Endodermal cell (in vitro differentiated cells): ENCODE measurements at places on chromosomes 7 and 10. TPM values are rescaled to one million over a fixed set of nuclear protein-coding genes. Genes with fewer than 3 reads are reported as not detected.

DNA sequence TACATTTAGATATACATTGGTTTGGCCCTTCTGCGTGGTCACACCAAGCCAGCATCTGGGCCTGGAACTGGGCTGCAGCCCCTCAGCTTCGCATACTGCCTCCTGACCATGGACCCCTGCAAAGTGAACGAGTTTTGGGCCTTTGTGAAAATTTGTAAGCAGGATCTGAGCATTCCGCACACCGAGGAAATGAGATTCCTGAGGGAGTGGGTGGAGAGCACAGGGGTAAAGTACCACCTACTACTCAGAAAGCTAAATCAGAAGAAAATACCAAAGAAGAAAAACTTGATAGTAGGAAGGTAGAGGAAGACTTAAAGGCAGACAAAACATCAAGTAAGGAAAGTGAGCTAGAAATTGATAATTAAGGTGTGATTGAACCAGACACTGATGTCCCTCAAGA lies 22.5 kb upstream of the NT5C2 start:
- no peak for DNase-seq
- no peaks in the 10 kb centered on the region for H3K4me1 ChIP-seq

DNA sequence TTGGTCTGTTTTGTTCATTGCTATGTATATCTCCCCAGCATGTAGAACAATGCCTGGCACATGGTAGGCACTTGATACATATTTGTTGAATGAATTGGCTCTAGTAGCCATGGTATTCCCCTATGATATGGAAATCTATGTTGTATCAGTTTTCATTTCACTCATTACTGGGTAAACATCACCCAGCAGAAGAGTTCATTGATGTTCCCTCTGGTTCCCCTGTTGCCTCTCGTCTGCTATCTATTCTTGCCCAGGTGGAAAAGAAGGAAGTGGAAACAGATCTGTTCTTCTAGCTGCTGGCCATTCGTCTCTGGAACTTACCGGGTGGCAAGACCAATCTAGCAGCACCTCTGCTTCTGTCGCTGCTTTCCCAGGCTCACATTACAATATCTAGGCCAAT lies 71.5 kb downstream of the LRRC4 start:
- no peak overlapping the region for H3K27ac ChIP-seq
- no peaks in the 10 kb centered on the region for H3K4me1 ChIP-seq
- H3K4me3 ChIP-seq: no peak overlapping the region
- DNase-seq: no peak

DNA sequence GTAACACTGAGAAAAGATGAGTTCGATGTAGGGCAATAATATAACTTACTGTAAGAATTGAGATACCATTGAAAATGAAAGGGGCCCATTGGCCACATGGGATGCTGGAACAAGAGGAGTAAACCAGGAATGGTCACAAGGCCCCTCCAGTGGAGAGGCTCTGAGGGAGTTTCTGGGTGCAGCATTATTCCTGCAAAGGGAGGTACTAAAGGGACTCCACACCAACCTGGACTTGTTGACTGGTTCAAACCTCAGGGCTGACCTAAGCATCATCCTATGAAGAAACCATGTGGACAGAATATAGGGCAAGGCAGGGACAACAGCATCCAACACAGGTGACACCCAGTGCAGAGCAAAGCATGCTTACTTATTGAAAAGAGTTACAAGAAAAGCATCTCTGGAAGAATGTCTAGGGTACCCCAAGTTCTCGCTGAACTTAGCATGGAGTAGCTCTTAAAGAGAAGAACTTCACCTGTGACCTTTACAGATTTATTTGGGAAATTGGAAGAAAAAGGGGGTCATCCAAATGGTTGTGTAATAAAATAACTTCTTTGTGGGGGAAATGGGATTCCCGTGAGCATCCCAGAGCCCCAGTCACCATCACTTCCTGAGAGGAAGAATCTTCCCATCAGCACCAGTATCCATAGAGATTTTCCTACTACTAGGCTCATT lies 34.7 kb downstream of the PRSS2 start:
- no peak overlapping the region for H3K27ac ChIP-seq
- H3K27me3 ChIP-seq: peaks cover 11% of the 10 kb centered on the region
- peaks cover 6% of the 10 kb centered on the region for H3K4me1 ChIP-seq
- H3K4me3 ChIP-seq: no peak overlapping the region
- DNase-seq: no peak

DNA sequence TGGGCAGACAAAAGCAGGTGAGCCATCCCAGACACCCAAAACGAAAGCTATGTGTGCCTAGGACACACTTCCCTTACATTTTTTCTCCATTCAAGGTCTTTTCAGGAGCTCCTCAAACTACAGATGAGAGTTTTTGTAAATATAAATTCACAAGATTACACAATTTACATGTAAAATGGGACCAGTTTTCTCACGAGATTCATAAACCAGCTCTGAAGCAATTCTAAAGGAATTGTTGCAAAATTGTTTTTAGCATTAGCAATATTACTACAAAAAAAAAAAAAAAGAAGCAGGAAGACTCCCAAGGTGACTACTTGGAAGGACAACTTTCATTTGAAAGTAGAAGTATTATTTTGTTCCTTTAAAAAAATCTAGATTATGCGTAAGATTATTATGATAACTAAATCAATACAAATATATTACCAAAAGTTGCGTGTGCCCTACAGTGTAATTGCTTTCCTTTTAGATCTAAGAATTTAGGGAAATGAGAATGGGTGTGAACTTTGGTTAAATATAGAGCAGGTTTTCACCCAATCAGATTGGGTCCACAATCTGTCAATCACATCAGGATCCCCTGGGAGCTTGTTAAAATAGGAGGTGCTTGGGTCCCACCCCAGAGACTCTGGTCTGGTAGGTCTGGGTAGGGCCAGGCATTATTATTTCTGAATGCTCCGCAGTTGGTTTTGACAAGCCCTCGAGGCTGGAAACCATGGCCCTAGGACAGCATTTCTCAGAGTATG lies 72.2 kb downstream of the TBXAS1 start:
- H3K27me3 ChIP-seq: no peaks in the 10 kb centered on the region
- H3K4me1 ChIP-seq: no peaks in the 10 kb centered on the region
- H3K27ac ChIP-seq: no peak overlapping the region
- no peak overlapping the region for H3K4me3 ChIP-seq
- no peaks in the 10 kb centered on the region for H3K36me3 ChIP-seq

GRCh38 chr10:21318540-21319167 lies 206.8 kb downstream of the SKIDA1 start:
- no peaks in the 10 kb centered on the region for H3K36me3 ChIP-seq
- H3K4me3 ChIP-seq: no peak overlapping the region
- DNase-seq: no peak
- no peak overlapping the region for H3K27ac ChIP-seq

DNA sequence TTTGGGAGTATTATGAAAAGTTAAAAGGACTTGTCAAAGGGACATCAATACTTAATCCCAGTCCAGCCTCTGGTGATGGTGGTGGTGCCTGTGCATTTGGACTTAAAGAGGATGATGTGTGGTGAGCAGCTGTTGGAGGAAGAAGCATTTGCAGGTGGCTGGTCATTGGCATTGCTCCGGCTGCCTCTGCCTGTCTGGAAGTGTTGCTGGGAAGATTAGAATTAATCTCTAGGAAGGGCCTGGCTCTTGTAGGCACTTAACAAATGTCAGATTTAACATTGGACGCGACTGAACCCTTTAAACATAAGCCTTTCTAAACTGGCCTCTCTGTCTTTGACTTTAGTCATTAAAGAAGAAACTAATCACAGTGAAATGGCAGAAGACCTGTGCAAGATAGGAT lies 58.8 kb downstream of the FIGNL1 start:
- H3K27ac ChIP-seq: no peak overlapping the region
- no peaks in the 10 kb centered on the region for H3K36me3 ChIP-seq
- no peaks in the 10 kb centered on the region for H3K4me1 ChIP-seq

- H3K4me3 ChIP-seq: no peak overlapping the region
- no peak overlapping the region for H3K27ac ChIP-seq
- H3K36me3 ChIP-seq: no peaks in the 10 kb centered on the region
- H3K4me1 ChIP-seq: no peaks in the 10 kb centered on the region
These were observed 89.4 kb upstream of the TMEM26 start for GRCh38 chr10:61542596-61542995.

DNA sequence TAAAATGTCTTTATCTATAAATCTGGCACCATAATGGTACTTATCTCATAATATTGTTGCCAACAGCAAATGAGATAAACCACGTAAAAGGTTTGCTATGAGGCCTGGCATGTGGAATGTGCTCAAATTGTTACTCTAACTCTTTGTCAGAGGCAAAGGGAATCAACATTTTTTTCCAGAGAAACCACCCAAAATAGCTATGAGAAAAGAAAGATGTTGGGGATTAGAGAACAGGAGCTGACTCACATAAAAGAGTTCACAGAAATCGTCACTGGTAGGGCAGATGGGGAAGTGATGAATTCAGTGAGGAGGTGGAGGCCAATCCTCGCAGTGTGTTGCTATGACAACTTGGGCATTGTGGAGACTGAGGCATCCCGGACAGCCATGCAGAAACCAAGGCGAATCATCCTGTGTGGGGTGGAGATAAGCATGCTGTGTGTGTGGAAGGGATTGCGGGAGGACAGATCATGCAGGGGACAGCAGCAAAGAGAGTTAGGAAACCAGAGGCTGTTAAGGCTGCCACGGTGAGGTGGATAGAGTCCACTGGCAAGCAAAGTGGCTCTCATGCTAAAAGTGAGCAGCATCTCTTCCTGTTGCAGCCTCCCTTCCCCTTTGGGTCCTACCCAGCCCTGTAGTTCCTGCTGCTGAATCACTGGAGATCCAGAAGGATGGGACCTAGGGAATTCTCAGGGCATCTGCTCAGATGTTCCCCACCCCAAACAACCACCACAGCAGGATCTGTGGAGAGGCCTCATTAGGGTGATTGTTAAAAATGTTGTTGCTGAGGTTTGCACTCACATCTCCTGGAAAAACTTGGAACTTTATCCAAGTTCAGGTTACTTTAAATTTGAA lies 103.9 kb downstream of the CUBN start:
- H3K36me3 ChIP-seq: no peaks in the 10 kb centered on the region
- peaks cover 14% of the 10 kb centered on the region for H3K4me1 ChIP-seq
- H3K4me3 ChIP-seq: no peak overlapping the region

GRCh38 chr10:70052462-70053217 lies at the start of gene MACROH2A2:
Gene MACROH2A2, plus strand, starts transcription at chr10:70052846. Its CDS starts 22,813 bp downstream, at chr10:70075659.
- H3K4me3 ChIP-seq: peak within 1 kb of the TSS; percentile 85
- DNase-seq: peak; percentile 94
- peaks cover 6% of the 10 kb centered on the region for H3K36me3 ChIP-seq
- no peaks in the 10 kb centered on the region for H3K27me3 ChIP-seq

- no peaks in the 10 kb centered on the region for H3K4me1 ChIP-seq
- no peak overlapping the region for H3K27ac ChIP-seq
- no peaks in the 10 kb centered on the region for H3K27me3 ChIP-seq
- H3K36me3 ChIP-seq: no peaks in the 10 kb centered on the region
- H3K4me3 ChIP-seq: no peak overlapping the region
These were observed 8.6 kb downstream of the CPA4 start for GRCh38 chr7:130301501-130302020.

GRCh38 chr10:5563991-5564536 lies 39.3 kb downstream of the CALML3 start:
- no peak overlapping the region for H3K4me3 ChIP-seq
- no peaks in the 10 kb centered on the region for H3K36me3 ChIP-seq
- H3K4me1 ChIP-seq: no peaks in the 10 kb centered on the region
- no peaks in the 10 kb centered on the region for H3K27me3 ChIP-seq

- DNase-seq: no peak
- H3K27ac ChIP-seq: no peak overlapping the region
- no peaks in the 10 kb centered on the region for H3K27me3 ChIP-seq
- no peaks in the 10 kb centered on the region for H3K4me1 ChIP-seq
These were observed 143.2 kb downstream of the PRKG1 start for GRCh38 chr10:51217505-51217904.

GRCh38 chr10:102988404-102989314 lies 70.6 kb downstream of the CNNM2 start:
- no peak for DNase-seq
- no peak overlapping the region for H3K4me3 ChIP-seq
- H3K36me3 ChIP-seq: no peaks in the 10 kb centered on the region
- no peak overlapping the region for H3K27ac ChIP-seq

- H3K27ac ChIP-seq: no peak overlapping the region
- no peaks in the 10 kb centered on the region for H3K4me1 ChIP-seq
- no peaks in the 10 kb centered on the region for H3K36me3 ChIP-seq
These were observed 568.3 kb downstream of the TYW1 start for GRCh38 chr7:67564959-67565358.

- H3K4me3 ChIP-seq: peak overlapping the region; percentile 82
- H3K36me3 ChIP-seq: no peaks in the 10 kb centered on the region
- no peaks in the 10 kb centered on the region for H3K4me1 ChIP-seq
- DNase-seq: no peak
- H3K27me3 ChIP-seq: peaks cover 38% of the 10 kb centered on the region
- no peak overlapping the region for H3K27ac ChIP-seq
These were observed 662 bp downstream of the NRCAM start for GRCh38 chr7:108455551-108455997.

DNA sequence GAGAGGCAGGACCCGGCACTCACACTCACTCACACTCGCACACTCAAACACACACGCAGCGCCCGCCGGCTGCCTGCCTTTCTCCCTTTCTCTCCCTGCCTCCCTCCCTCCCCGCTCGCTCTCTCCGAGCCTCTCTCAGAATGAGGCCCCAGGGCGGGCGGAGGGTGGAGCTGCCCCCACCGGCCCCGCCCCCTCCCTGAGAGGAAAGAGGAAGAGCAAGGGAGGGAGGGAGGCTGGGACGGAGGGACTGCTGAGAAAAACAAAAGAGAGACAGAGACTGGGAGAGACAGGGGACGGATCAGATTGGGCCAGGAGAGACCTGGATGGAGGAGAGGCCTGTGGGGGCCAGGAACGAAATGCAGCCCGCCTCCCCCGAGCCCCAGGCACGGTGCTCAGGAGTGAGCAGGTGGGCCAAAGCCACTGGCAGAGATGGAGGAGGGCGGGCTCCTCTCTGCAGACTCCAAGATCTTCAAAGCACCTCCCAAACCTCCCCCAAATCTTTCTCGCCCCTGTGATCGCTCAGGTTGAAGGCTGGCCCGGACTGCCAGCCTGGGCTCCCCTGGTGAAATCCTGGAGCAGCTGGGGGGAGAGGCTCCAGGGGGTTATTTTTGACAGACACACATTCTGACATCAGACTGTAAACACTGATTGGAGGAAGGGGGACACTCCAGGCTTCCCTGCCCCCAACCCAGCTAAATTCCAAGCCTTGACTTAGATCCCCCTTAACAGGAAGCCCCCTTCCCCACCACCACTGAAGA lies 5.1 kb downstream of the LDB1 start:
- peak; percentile 97 for DNase-seq
- peaks cover 12% of the 10 kb centered on the region for H3K4me1 ChIP-seq
- peaks cover 20% of the 10 kb centered on the region for H3K36me3 ChIP-seq
- peak overlapping the region; percentile 90 for H3K27ac ChIP-seq
- H3K4me3 ChIP-seq: peak overlapping the region; percentile 73
- H3K27me3 ChIP-seq: no peaks in the 10 kb centered on the region

DNA sequence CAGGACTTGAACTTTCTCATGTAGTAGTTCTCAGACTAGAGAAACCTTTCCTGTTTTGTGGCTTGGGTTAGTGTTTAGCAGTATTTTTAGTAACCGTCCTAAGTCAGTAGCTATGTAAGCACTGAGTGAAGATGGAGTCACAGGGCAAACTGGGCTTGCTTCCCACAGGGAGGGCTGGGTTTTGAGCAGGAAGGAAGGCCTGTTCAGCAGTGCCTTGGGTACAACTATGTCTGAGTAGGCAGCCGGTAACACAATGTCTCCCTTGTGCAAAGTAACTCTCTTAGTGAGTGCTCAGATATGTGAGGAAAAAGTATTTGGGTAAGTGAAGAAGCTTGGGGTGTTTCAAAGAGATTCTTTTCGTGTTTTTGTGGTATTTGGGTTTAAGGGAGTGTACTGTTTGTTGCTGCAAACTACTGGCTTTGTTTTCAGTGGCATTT lies 96.4 kb downstream of the CCSER2 start:
- no peaks in the 10 kb centered on the region for H3K4me1 ChIP-seq
- no peaks in the 10 kb centered on the region for H3K27me3 ChIP-seq
- DNase-seq: peak; percentile 48
- H3K4me3 ChIP-seq: no peak overlapping the region
- peaks cover 43% of the 10 kb centered on the region for H3K36me3 ChIP-seq
- peak overlapping the region; percentile 10 for H3K27ac ChIP-seq

The EPHB4 gene
- 107 and 117 TPM in 2 replicates for total RNA-seq

The EPO gene
- total RNA-seq: 0.35 to 0.38 TPM in 2 of 3 replicates, not detected in the other

The PITX3 gene
- total RNA-seq: 0.40 TPM in 1 of 3 replicates, not detected in the others

The ACTL6B gene
- not detected in 3 replicates for total RNA-seq

The NKX6-2 gene
- not detected in 3 replicates for total RNA-seq
